Eye (tissue), 1 donor: ENCODE measurements at places on chromosomes 2 and 18.

- DNase-seq: peak; percentile 74
Measured at GRCh38 chr2:44938287-44939105, 3.0 kb upstream of the SIX3 start.

GRCh38 chr2:88735853-88736252, 44.4 kb downstream of the RPIA start:
- DNase-seq: no peak

DNA sequence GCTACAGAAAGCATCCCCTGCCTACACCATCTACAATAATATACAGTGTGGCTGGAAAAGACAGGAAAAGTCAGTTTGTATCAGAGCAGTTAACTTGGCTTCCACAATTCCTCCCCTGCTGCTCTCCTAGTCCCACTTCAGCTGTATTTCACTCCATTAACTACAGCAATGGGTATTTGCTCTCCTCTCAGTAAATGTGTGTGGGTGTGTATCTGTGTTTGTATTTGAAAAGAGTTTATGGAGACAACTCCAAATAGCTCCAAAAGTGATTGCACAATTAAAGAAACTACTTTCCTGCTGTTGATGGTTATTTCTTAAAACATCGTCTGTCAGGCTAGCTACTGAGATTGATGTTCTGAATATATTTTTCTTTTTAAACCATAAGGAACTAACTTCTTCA, 333.7 kb upstream of the FIGN start:
- no peak for DNase-seq

DNA sequence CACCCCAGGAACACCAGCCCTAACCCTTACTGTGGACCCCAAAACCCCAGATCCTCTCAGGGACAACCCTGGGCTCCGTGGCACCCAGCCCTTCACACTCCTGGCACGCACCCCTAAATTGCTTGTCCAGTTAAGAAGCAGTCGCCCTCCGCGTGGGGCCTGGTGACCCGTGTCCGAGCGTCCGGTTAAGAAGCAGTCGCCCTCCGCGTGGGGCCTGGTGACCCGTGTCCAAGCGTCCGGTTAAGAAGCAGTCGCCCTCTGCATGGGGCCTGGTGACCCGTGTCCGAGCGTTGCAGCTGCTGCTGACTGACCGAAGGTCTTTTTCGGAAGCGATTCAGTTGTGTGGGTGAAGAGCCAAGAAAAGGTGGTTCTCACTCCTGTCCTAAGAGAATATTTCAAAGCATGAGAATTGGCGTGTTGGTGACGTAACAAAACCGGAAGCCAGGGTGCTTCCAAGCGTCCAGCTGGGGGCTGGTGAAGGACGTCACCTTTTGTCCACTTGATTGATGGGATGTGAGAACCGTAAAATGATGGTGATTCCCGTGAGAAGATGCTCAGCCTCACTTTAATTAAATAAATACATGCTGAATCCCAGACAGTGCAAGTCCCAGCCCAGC, 70.5 kb downstream of the KCNG2 start:
- DNase-seq: no peak

DNA sequence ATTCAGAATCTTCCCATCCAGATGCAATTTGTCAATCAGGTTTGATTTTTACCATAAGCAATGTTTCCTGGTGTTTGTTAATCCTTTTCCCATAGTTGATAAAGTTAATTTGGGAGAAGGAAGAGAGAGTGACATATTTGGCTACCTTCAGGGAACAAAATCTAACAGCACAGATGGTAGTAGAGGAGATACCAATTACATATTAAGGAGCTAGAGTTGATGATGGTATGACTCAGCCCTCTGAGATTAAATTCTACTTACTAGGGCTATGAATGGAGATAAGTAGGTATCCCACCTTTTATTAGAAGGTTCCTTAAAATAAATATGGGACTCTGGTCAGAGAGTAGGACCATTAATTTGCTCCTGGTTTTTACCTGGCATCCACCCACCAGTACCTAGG, 139.7 kb downstream of the EHBP1 start:
- no peak for DNase-seq

DNA sequence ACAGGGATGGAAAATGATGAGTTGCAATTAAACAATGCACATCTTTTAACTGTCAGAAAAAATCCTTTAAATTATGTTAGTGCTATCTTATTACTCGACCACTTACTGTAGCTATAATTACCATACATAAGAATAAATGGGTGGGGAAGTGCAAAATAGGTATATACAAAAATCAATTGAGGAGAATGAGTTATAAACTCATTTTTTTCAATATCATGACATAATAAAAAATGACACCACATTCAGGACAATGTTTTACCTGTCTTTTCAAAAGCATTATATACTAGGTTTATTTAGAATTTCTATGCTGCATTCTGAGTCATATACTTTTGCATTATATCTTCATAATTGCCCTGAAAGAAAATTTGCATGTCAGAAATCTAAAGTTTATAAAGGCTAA, 1533.6 kb downstream of the LRP1B start:
- no peak for DNase-seq

DNA sequence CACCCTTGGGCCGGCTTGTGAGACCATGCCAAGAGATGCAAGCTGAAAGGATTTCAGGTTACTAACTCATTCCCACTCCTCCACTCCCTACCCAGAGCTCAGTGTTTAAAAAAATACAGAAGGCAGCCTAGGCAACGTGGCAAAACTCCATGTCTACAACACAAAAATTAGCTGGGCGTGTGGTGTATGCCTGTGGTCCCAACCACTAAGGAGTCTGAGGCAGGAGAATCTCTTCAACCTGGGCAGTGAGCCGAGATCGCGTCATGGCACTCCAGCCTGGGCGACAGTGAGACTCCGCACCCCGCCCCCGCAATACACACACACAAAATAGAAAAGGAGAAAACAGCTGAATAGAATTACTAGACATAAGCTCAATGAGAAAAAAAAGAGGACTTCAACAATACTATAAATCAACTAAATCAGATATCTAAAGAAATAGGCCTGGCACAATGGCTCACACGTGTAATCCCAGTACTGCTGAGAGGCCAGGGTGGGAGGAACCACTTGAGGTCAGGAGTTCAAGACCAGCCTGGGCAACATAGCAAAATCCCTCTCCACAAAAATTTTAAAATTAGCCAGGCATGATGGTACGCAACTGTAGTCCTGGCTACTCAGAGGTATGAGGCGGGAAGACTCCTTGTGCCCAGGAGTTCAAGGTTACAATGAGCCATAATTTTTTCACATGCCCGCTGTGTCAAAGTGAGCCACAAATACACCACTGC, 10.1 kb downstream of the IWS1 start:
- DNase-seq: no peak

DNA sequence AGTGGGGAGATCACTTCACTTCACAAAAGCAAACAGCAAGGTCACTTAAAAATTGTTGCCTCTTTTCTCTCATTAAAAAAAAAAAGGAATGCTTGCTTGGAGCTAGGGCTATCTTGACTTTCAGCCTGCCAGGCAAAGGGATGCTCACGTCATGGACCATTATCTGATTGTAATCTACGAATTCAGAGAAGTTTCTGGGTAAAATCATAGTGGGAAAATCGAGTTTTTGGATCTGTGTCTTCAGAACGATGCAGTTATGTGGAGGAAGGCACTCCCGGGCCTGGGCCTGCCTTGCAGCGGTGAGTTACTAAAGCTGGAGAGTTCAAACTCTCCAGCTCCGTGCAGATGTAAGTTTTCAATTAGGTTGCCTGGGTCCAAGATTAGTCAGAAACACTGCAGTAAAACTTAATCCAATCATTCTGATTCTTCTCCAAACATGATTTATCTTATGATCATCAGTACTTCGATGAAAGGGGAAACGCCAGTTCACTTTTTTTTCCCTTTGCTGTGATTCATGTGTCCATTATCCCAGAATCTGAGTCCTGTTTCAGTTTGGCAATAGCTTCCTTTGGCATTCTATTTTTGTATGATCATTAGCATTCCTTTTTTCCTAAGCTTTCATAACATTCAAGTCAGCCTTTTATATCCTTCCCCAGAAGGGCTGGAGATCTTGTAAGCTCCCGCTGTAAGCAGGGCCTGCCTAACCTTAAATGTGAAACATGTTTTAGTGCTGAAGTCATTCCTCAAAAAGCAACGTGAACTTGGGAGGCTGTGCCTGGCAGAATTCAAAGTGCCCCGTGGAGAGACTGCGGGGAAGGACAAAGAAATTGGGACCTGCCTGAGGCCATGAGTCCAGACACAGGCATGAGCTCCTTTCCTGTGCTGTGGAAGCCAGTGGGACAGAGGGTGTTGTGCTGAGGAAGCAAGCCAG, 119.3 kb upstream of the TWIST2 start:
- DNase-seq: peak; percentile 75

DNA sequence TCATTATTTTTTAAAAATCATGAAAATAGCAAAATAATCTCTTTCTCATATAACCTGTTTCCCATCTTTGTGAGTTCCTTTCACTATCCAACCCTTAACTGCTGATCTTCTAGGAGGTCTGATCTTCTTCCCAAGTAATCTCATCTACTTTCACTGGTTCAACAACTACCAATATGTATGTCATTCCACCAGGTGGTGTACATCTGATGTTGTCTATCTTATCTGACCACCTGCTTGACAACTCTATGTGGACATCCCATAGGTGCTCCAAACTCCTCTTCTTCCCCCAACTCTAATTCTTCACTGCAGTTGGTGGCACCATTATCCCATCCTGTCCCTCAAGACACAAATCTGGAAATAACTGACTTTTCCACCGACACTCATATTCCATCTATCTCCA, 62.5 kb downstream of the FAM228A start:
- DNase-seq: no peak

DNA sequence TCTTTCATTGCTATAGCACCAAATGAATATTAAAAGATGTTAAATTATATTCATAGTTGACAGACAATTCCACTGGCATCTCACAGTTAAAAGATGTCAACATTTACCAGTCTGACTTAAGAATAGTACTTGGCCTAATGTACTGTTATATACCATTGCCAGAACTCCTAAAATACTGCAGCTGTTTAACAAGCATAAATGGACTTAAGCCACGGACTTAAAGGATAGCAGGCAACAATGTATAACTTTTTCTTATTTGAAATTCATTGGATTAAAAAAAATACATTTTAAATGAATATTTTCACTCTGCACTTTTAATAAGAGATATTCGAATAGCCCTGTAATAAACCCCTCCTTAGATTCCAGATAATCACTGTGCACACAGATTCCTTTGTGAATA, 3.8 kb downstream of the TCF4 start:
- DNase-seq: no peak

DNA sequence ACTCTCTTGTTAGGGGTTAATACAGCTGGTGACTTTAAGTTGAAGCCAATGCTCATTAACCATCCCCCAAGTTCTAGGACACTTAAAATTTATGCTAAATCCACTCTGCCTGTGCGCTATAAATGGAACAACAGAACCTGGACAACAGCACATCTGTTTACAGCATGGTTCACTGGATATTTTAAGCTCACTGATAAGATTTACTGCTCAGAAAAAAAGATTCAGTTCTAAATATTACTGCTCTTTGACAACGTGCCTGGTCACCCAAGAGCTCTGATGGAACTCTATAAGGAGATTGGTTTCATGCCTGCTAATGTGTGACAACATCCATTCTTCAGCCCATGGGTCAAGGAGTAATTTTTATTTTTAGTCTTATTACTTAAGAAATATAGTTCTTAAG, 27.5 kb downstream of the RNF103 start:
- DNase-seq: no peak

DNA sequence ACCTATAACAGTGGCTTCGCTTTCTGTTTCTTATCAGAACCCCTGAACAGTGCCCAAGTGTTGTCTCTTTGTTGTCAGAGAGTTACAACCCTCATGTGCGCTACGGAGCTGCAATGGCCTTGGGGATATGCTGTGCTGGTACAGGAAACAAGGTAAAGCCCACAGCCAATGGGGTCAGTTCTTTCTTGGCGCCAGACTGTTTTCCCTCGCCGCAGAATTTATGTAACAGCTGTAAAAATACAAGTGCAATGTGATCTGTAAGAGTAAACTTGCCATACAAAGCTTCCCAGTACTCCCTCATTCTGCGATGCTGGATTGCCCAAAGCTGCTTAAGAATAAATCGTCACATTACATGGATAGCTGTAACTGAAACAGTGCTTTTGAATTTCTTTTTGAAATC, 13.9 kb upstream of the HTR2B start:
- peak; percentile 56 for DNase-seq

DNA sequence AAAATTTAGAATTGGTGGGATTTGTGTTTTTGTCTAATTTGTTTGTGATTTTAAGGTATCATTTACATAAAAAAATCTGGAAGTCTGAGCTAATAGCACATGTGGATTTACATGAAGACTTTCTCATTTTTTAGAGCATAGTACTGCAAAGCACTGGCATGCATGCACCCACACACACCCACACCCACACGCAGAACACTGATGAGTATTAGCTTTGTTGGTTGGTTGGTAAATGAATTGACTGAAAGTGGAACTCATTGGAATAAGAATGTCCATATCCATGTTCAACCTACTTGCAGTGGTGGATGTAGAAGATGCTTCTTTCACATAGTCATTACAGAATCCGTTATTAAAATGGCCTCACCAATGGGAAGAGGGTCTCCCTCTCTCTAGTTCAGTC, 475.8 kb downstream of the PLCL1 start:
- no peak for DNase-seq

- DNase-seq: peak; percentile 52
Measured at GRCh38 chr2:2112416-2113105, 218.5 kb downstream of the MYT1L start.

GRCh38 chr2:70510313-70510712, 43.3 kb downstream of the TGFA start:
- no peak for DNase-seq

DNA sequence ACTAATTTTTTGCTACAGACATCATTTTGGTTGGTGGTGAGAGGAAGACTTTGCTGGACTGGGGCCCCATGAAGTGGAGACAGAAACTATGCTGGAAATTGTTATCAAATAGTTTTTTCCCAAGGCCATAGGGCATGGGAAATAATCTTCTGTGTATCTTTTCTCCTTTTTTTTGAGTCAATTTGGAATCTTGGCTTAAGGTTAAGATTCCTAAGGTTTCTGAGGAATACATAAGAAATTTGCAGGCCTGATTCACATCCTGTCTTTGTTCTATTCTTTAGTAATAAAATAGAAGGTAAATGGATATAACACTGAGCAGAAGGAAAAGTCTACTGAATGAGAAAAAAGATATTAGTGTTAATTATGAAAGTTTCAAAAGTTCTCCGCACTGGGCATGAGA, 16.6 kb downstream of the SMC6 start:
- no peak for DNase-seq

- DNase-seq: no peak
Measured at GRCh38 chr2:161703863-161704262, 79.6 kb downstream of the SLC4A10 start.
